Hair follicle dermal papilla cell (primary cell): ENCODE measurements at places on chromosomes 7 and 10. TPM values are rescaled to one million over a fixed set of nuclear protein-coding genes. Genes with fewer than 3 reads are reported as not detected.

ABCA13 gene
- total RNA-seq = 0.24 and 1.1 TPM in 2 replicates

CCL24 gene
- not detected in 2 replicates for total RNA-seq

TMEM178B gene
- under 0.01 TPM in 2 replicates for total RNA-seq

SYCE1 gene
- total RNA-seq = 0.12 TPM in 1 of 2 replicates, not detected in the other

WEE2 gene
- under 0.01 TPM in 1 of 2 replicates, not detected in the other for total RNA-seq

HOXA13 gene
- total RNA-seq = not detected in 2 replicates

SKIDA1 gene
- 2.4 and 2.8 TPM in 2 replicates for total RNA-seq

NOS3 gene
- 1.5 and 3.9 TPM in 2 replicates for total RNA-seq

ICA1 gene
- total RNA-seq = 0.12 and 0.32 TPM in 2 replicates

ACTL6B gene
- not detected in 2 replicates for total RNA-seq

TAF6 gene
- 39.9 and 40.7 TPM in 2 replicates for total RNA-seq

AP4M1 gene
- 15.7 and 23.4 TPM in 2 replicates for total RNA-seq

NUDT13 gene
- total RNA-seq = 0.97 and 1.6 TPM in 2 replicates

ADRB1 gene
- not detected in 2 replicates for total RNA-seq

FLNC gene
- 87.9 and 107 TPM in 2 replicates for total RNA-seq

NEURL1 gene
- total RNA-seq = 0.12 and 0.16 TPM in 2 replicates

ANK3 gene
- 7.5 and 8.0 TPM in 2 replicates for total RNA-seq

DHTKD1 gene
- 34.4 and 52.6 TPM in 2 replicates for total RNA-seq

INMT gene
- 0.97 and 1.5 TPM in 2 replicates for total RNA-seq

HEPACAM2 gene
- total RNA-seq = not detected in 2 replicates

FAM24B gene
- total RNA-seq = 1.9 and 4.1 TPM in 2 replicates

COL17A1 gene
- 1.2 and 1.6 TPM in 2 replicates for total RNA-seq

CNTNAP2 gene
- under 0.01 and 0.65 TPM in 2 replicates for total RNA-seq

UBE2D4 gene
- total RNA-seq = 18.8 and 22.6 TPM in 2 replicates

VENTX gene
- total RNA-seq = not detected in 2 replicates

KCNIP2 gene
- 1.6 and 1.7 TPM in 2 replicates for total RNA-seq

CPA5 gene
- 0.16 TPM in 1 of 2 replicates, not detected in the other for total RNA-seq

GPR26 gene
- total RNA-seq = not detected in 2 replicates

AFAP1L2 gene
- total RNA-seq = 0.49 and 1.8 TPM in 2 replicates

CALHM1 gene
- not detected in 2 replicates for total RNA-seq

PKD2L1 gene
- not detected in 2 replicates for total RNA-seq

UFSP1 gene
- total RNA-seq = 7.9 and 9.2 TPM in 2 replicates

KLLN gene
- 0.85 and 0.97 TPM in 2 replicates for total RNA-seq

UPK3BL2 gene
- total RNA-seq = 4.2 and 5.6 TPM in 2 replicates

NANOS1 gene
- 0.61 and 1.5 TPM in 2 replicates for total RNA-seq

SEC31B gene
- total RNA-seq = 5.1 and 7.1 TPM in 2 replicates

WBP1L gene
- total RNA-seq = 106 and 113 TPM in 2 replicates

NRP1 gene
- 364 and 474 TPM in 2 replicates for total RNA-seq

OR2A12 gene
- total RNA-seq = not detected in 2 replicates

C1QL3 gene
- total RNA-seq = not detected in 2 replicates

ENKUR gene
- not detected in 2 replicates for total RNA-seq

PODXL gene
- 2.4 TPM in 2 replicates for total RNA-seq

NPY4R gene
- total RNA-seq = not detected in 2 replicates

PALD1 gene
- total RNA-seq = 0.12 and 0.16 TPM in 2 replicates

FFAR4 gene
- not detected in 2 replicates for total RNA-seq

KNDC1 gene
- total RNA-seq = 0.49 and 0.73 TPM in 2 replicates

TMUB1 gene
- 18.3 and 24.5 TPM in 2 replicates for total RNA-seq

SPDYE18 gene
- total RNA-seq = not detected in 2 replicates

CLCN1 gene
- total RNA-seq = under 0.01 TPM in 1 of 2 replicates, not detected in the other

SLC18A3 gene
- not detected in 2 replicates for total RNA-seq
